Stimulated activated naive CD8-positive, alpha-beta T cell treated with anti-CD3 and anti-CD28 coated beads, Interleukin-15, amount 100 ng/mL, for 72 hours (primary cell): ENCODE measurements at places on chromosomes 11 and 22.

- no peak for DNase-seq
These were observed 39.9 kb upstream of the NUP160 start for GRCh38 chr11:47887910-47888569.

DNA sequence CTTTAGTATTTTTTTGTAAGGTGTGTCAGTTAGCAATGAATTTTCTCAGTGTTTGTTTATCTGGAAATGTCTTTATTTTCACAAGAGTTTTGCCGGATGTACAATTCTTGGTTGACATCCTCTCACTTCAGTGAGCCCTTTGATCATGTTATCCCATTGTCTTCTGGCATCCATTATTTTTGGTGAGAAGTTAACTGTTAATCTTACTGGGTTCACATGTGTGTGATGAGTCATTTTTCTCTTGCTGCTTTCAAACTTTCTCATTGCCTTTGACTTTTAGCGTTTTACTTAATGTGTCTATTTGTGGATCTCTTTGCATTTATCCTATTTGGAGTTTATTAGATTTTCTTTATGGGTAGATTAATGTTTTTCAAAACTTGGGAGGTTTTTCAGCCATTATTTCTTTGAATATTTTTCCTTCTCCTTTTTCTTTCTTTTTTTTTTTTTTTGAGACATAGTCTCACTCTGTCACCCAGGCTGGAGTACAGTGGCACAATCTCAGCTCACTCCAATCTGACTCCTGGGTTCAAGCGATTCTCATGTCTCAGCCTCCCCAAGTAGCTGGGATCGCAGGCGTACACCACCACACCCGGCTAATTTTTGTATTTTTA lies 100.5 kb upstream of the RRM1 start:
- DNase-seq: no peak

GRCh38 chr11:33574331-33574730 lies 126.3 kb downstream of the C11orf91 start:
- DNase-seq: no peak

GRCh38 chr11:82546661-82547557 lies 186.8 kb downstream of the FAM181B start:
- no peak for DNase-seq

GRCh38 chr11:111908639-111909305 lies 2.8 kb downstream of the CRYAB start:
- no peak for DNase-seq

- DNase-seq: no peak
These were observed 13.2 kb upstream of the RGL4 start for GRCh38 chr22:23677701-23677995.

DNA sequence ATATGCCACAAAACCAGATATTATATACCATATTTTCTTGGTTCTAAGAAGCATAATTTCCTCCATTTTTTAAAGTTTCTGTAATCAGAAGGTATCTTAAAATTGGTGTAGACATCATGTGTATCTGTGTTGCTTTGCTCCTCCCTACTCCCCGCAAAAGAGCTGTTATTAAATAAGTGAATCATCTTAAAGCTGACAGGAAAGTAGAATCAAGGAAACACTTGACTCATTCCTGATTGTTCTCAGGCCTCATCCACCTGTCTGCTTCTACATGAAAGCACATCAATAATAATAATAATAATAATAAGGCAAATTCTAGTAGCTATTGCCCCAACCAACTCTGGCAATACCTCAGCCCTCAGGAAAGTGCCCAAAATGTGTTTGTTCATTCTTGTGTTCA lies 26.2 kb upstream of the GUCY1A2 start:
- DNase-seq: no peak

DNA sequence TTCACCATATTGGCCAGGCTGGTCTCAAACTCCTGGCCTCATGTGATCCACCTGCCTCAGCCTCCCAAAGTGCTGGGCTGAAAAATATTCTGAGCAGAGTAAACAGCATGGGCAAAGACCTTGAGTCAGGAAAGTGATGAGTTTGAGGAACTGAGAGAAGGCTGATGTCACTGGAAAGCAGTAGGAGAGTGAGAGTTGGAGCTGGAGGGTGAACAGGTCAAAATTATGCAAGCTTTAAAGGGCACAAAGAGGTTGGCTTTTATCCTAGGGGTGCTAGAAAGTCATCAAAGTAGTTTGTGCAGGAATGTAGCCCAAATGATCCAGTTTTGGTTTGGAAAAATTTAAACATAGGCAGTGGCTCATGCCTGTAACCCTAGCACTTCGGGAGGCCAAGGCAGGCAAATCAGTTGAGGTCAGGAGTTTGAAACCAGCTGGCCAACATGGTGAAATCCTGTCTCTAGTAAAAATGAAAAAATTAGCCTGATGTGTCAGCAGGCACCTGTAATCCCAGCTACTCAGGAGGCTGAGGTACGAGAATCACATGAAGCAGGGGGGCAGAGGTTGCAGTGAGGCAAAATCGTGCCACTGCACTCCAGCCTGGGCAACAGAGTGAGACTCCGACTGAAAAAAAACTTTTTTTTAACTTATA lies 44.7 kb upstream of the CXCR5 start:
- DNase-seq: no peak

DNA sequence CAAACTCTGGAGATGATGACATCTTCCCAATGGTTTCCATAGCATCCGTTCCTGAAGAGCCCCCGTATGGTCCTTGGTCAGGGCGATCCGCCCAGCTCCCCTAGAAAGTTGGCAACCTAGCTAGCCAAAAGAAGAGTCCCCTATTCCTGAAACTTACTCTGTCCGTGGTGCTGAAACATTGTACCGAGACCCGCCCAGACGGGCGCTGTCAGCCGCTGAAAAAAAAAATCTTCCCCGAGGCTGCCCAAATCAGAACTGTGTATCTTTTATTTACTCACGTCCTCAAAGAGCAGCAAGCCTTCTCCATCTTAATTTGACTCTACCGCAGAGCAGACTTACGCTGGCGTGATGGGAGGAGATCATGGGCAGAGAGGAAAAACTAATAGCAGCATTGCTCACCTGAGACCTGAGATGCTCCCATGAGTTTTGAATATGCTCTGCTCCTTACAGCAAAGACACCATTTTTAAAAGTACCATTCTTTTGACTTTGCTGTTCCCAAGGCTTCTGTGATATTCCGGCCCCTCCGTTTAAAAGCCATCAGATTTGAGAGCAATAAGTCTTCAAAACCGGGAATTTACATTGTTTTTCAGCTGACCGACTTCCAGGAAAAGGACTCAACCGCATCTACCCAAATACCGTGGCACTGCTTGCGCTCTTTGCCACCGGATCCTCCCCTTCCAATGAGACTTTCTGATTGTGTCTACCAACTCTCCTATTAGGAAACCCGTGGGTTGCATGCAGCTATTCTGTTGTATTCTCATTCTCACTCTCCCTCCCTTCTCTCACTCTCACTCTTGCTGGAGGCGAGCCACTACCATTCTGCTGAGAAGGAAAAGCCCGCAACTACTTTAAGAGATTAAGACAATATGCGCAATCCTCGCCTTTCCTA lies at the start of gene SLC17A6:
Gene SLC17A6 (plus strand): TSS at position 786 of the 890 bp plus-strand sequence. CDS start 153 bp downstream, outside the sequence.
- no peak for DNase-seq

- no peak for DNase-seq
These were observed 66.4 kb downstream of the LRRC32 start for GRCh38 chr11:76604081-76604625.

GRCh38 chr11:43979571-43980219 lies 37.3 kb downstream of the C11orf96 start:
- DNase-seq: no peak

- DNase-seq: no peak
These were observed 30.9 kb downstream of the C22orf31 start for GRCh38 chr22:29030618-29031226.

GRCh38 chr11:69159150-69159852 lies 3.6 kb downstream of the SMIM38 start:
- DNase-seq: no peak

- DNase-seq: peak; percentile 8
These were observed 38.9 kb upstream of the TH start for GRCh38 chr11:2210366-2211112.

DNA sequence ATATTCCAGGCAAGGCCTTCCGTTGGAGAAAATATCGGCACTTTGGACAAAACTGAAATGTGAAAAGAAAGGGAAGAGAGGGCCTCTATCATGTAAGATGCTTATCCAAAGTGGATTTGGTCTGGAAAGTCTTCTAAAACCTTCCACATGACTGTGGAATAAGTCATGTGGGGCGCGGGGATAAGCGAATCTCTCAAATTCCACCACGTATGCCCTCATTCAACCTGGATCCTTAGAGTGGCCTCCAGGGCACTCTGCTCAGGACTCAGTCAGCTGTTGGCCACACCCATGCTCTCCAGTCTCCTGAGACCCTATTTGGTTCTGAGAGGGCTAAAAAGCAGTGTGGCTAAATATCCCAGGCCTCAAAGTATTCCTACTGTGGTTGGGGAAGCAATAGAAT lies 2.0 kb upstream of the TIMP3 start:
- no peak for DNase-seq

DNA sequence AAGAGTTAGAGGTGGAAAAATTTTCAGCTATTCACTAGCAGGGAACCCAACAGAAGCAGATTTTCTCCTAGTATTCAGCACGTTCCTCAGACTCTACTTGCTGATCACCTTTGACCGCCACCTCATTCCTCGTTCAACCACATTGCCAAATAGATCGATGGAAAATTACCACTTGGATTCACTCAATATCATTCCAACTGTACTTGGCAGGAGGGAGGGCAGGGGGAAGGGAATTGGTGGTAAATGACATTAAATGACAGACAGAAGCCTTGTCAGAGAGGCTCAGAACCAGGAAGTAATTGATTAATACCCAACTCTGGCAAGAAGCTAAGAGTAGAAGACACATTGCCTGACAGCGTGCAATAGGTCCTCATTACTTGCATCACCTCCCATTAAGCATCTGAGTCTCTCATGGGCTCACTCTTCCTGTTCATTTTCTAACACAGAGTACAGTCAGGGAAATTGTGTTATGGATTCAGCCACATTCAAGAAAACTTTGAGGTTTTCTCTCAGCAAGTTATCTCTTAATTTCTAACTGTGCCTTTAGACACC lies 240.5 kb upstream of the FAT3 start:
- DNase-seq: no peak

DNA sequence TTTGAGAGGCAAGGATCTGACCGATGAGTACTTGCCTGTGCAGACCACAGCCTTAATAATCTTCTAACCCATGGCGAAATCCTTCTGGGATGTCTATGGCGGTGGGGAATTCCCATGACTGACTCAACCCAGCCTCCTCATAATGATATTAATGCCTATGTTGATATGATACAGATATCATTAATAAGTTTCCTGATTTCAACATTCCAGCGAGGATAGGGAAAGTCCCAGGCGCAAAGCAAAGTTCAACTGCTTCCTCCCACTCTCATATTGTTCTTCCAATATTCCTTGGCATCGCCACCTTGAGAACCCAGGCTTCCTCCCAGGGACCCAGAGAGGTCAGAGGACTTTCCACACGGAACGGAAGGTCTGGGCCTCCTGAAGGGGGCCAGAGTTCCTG lies 110.3 kb upstream of the TMEM45B start:
- no peak for DNase-seq

DNA sequence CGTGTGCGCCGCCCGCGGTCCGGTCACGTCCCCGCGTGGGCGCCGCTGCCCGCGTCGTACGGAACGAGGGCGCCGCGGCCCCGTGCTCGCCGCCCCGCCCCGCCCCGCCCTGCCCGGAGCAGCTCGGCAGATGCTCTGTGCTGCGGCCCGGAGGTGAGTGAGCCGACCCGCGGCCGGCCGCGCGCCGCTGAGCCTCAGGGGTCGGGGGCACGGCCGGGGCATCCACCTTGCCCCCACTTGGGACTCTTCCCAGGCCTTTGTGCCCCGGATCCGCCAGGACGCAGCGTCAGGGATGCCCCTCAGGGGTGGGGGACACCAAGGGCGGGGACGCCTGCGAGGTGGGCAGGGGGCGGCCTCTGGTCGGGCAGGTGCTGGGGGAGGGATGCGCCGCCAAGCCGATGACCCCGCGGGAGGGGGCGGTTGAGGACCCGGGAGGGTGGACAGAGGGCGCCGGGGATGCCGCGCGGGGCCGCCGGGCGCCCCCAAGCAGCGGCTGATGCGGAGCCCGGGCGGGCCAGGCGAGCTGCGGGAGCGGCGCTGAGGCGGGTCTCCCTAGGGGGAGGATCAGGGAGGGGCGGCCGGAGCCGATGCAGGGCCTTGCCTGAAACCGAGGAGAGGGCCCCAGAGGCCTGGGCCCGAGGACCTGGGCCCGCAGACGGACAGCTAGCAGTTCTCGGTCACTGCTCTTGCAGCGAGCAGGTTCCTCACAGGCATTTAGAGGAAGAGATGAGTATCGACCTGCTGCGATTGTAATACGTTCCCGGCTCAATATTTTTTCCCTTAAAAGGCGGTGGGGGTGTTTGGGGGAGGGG lies at the start of gene GNAZ:
Gene GNAZ (plus strand): TSS at position 102 of the 812 bp plus-strand sequence. CDS start 25,177 bp downstream, outside the sequence.
- peak; percentile 20 for DNase-seq

- no peak for DNase-seq
These were observed 8.0 kb downstream of the FADS3 start for GRCh38 chr11:61883327-61883726.

GRCh38 chr11:1947592-1948237 lies 583 bp downstream of the MRPL23 start:
- no peak for DNase-seq

- no peak for DNase-seq
These were observed 418.3 kb downstream of the TBC1D22A start for GRCh38 chr22:47180796-47181195.

DNA sequence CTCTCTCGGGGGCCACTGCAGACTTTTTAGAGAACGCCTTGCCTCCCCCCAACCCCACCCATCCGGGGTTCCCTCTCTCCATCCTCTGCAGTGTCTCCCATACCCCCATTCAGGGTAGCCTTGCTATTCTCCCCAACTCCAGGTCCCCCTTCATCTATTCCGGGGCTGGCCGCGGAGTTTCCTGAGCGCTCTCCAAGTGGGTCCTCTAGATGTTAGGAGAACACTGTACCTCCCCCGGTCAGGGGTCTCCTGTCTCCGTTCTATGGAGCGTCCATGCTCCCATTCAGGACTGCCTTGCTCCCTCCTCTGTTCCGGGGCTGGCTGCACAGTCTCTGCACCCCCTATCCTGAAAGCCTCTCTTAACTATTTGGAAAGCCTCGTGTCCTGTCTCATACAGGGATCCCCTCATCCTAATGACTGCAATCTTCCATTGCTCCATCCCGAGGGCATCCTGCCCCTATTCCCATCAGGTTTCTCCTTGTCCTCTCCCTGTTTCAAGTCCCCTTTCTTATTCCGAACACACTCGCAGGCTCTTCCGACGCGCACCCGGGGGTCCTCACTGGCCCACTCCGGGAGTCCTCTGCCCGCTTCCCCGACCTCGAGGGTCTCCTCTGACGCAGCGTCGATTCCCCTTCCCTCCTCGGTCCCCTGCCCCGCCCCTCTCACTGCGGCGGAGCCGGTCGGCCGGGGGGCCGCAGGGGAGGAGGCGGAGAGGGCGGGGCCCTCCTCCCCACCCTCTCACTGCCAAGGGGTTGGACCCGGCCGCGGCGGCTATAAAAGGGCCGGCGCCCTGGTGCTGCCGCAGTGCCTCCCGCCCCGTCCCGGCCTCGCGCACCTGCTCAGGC lies at the start of gene NEFH:
Gene NEFH (plus strand): TSS at position 802 of the 845 bp plus-strand sequence. CDS start 45 bp downstream, outside the sequence.
- DNase-seq: no peak

DNA sequence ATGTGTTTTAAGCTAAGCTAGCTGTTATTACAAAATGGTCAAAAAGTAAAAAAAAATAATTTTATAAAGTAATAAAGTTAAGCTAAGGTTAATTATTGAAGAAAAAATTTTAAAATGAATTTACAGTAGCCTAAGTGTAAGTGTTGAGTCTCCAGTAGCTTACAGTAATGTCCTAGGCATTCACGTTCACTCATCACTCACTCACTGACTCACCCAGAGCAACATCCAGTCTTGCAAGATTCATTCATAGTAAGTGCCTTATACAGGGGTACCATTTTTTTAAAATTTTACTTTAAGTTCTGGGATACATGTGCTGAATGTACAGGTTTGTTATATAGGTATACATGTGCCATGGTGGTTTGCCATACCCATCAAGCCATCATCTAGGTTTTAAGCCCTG lies 11.6 kb upstream of the OOSP4B start:
- no peak for DNase-seq

GRCh38 chr11:8082391-8083087 lies 1.5 kb downstream of the TUB start:
- no peak for DNase-seq
